Activated T-helper 1 cell treated with anti-CD3 and anti-CD28 coated beads, Interleukin-12 subunit alpha, Interleukin-12 subunit beta, Interleukin-2, Interleukin-4 antibody, amounts not matched to agents 30 ng/mL and 10 ng/mL and 1 ng/mL, durations not matched to agents 14 hours and 24 hours and 36 hours (primary cell): ENCODE measurements at places on chromosomes 13 and 19.
A peak's percentile ranks its signal among the peaks of the same experiment; 100 is the strongest.

GRCh38 chr13:23350009-23350408 lies 83.5 kb downstream of the SACS start:
- H3K27me3 ChIP-seq: no peaks in the 10 kb centered on the region
- H3K27ac ChIP-seq: no peak overlapping the region
- peaks cover 63% of the 10 kb centered on the region for H3K36me3 ChIP-seq
- no peak for DNase-seq

- no peaks in the 10 kb centered on the region for H3K4me1 ChIP-seq
- DNase-seq: no peak
- no peaks in the 10 kb centered on the region for H3K27me3 ChIP-seq
- no peaks in the 10 kb centered on the region for H3K36me3 ChIP-seq
- H3K4me3 ChIP-seq: no peak overlapping the region
Observed at GRCh38 chr13:36192166-36192565, 22.2 kb downstream of the SOHLH2 start.

- H3K27me3 ChIP-seq: no peaks in the 10 kb centered on the region
- no peak overlapping the region for H3K4me3 ChIP-seq
- H3K27ac ChIP-seq: no peak overlapping the region
- no peak for DNase-seq
- no peaks in the 10 kb centered on the region for H3K4me1 ChIP-seq
- H3K36me3 ChIP-seq: no peaks in the 10 kb centered on the region
Observed at GRCh38 chr13:44040818-44041100, 161.1 kb downstream of the LACC1 start.

DNA sequence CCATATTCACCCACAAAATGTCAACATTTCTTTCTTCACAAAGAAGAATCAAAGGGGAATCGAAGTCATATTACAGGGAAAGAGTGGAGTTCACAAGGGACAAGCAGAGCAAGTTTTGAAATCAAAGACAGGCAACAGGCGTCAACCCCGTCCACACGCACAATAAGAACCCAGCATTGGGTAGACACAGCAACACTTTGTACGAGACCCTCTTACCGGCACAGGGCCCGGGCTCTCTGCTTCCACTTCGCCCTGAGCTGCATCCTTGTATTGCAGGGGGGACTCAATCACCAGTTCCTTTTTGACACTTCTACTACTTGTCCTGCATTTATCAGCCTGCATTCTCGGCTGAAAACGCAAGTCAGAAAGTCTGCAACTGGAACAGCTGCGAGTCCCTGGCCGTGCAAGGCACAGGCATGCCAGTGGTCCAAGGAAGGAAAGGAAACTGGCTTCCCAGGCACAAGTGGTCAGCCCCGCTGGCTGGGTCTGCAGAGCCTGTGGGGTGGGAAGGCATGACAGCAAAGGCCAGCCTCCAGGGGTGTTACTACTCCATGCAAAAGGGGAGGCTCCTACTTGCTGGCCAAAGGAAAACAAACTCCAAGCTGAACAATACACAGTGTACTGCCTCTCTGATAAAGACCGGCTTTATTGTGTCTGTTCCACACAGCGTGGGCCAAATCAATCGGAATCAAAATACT lies at the start of gene DOCK9:
TSS of gene DOCK9 (minus strand) at position 497 of the 698 bp plus-strand sequence. CDS start at position 342, 155 bp downstream.
- DNase-seq: no peak
- no peak within 1 kb of the TSS for H3K4me3 ChIP-seq
- H3K27me3 ChIP-seq: no peaks in the 10 kb centered on the region
- no peak within 1 kb of the TSS for H3K27ac ChIP-seq
- H3K36me3 ChIP-seq: peaks cover 2% of the 10 kb centered on the region
- H3K4me1 ChIP-seq: peaks cover 47% of the 10 kb centered on the region

DNA sequence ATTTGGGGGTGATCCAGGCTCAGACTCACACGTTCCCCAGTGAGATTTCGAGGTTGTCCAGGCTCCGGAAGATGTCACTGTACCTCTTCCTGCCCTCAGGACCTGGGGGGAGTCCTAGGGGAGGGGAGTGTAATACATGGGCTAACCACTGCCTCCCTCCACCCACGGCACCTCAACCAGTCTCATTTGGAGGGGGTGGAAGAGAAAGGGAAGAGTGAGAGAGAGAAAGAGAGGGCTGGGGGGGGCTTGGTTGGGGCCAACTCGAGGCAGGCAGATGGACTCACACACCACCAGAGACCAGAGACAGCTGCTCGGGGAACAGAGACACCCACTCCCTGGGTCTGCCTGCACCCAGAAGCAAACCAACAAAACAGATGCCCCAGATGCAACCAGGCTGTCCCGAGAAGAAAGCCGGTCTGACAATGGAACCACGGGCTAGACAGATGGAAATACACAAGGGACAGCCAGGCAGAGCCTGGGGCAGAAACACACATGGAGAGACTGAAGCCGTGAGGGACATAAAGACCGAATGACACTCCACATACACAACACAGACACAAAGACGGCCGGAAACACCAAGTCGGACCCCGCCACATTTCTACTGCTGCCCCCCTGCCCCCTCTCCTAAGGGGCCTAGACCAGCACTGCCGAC lies 825 bp downstream of the GMIP start:
- DNase-seq: peak; percentile 32
- peaks cover 22% of the 10 kb centered on the region for H3K36me3 ChIP-seq
- H3K27me3 ChIP-seq: no peaks in the 10 kb centered on the region
- H3K27ac ChIP-seq: peak overlapping the region; percentile 93
- peaks cover 18% of the 10 kb centered on the region for H3K4me1 ChIP-seq

DNA sequence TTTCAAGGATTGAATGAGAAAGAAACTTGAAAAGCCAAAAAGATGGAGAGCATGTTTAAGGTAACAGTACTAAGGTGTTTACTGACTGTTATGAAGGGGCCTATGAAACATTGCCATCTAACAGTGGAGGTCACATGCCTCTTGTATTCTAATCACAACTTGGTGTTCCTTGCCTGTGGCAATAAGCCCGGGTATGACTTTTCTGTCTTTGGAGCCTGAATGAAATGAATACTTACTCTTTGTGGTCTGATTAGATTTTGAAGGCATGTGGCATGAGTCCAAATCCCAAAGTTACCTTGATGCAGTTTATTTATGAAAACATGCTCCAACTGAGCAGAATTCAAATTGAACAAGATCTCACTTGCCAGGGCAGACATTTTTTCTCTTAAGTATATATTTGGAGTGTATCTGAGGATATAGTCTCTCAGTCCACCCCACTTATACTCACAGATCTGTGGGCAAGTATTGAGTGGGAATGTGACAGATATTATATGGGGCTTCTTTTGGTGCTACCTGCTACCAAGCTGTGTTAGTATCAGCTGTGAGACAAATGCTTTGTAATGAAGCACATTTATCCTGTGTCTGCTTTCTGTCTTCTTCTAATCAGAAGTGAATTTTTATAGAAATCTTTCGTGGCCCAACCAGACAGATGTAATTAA lies 67.5 kb downstream of the B3GLCT start:
- no peaks in the 10 kb centered on the region for H3K4me1 ChIP-seq
- peaks cover 6% of the 10 kb centered on the region for H3K36me3 ChIP-seq

DNA sequence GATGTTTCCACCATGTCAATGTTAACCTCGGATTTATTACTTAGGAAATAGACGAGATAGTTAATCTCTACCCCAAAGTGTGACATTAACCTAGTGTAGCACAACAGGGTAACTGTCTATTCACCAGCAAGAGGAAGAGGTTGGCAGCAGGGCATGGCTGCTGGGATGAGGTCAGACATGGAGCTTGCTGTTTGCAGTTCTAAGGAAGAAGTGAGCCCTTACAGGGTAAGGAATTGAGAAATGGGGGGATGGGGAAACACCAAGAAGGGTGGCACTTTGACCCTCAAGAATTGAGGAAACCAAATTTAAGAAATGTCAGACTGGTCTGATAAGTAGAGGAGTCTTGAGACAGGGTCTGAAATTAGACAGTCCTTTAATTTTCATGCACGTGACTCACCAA lies 62.4 kb downstream of the MBD3L2B start:
- peaks cover 1% of the 10 kb centered on the region for H3K27me3 ChIP-seq
- DNase-seq: no peak
- H3K36me3 ChIP-seq: no peaks in the 10 kb centered on the region
- no peak overlapping the region for H3K4me3 ChIP-seq
- no peaks in the 10 kb centered on the region for H3K4me1 ChIP-seq

GRCh38 chr13:109281017-109281902 lies 505.1 kb downstream of the IRS2 start:
- H3K4me1 ChIP-seq: no peaks in the 10 kb centered on the region
- no peak for DNase-seq
- H3K4me3 ChIP-seq: no peak overlapping the region
- H3K27ac ChIP-seq: no peak overlapping the region
- H3K36me3 ChIP-seq: no peaks in the 10 kb centered on the region
- H3K27me3 ChIP-seq: no peaks in the 10 kb centered on the region

DNA sequence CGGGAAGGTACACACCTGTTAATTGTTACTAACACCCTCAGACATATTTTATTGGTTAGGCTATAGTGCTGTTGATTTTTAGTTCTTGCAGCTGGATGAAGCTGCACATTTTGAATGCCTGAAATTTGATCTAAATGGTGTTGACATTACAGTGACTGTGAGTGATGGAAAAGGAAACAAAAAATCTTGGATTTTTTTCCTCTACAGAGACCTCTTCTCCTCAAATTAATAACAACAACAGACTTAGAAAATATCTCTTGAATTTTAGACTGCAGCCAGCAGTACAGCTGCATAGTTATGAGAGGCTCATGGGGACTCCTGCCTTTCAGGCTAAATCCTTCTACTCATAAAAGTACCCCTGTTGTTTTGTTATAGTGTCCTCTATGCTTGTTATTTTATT lies 500.5 kb upstream of the SPRY2 start:
- no peaks in the 10 kb centered on the region for H3K27me3 ChIP-seq
- no peaks in the 10 kb centered on the region for H3K36me3 ChIP-seq
- no peak for DNase-seq
- H3K4me1 ChIP-seq: no peaks in the 10 kb centered on the region
- H3K27ac ChIP-seq: no peak overlapping the region
